Naive thymus-derived CD4-positive, alpha-beta T cell (primary cell): ENCODE measurements at places on chromosomes 2 and 18. TPM values are rescaled to one million over a fixed set of nuclear protein-coding genes. Genes with fewer than 3 reads are reported as not detected.

Gene SPATA3
- not detected for total RNA-seq

Gene RBM44
- 1.0 TPM for total RNA-seq

Gene KCNG2
- total RNA-seq: not detected

Gene ALPG
- not detected in 2 replicates for total RNA-seq

Gene CREG2
- total RNA-seq: 0.28 and 0.56 TPM in 2 replicates

Gene PDIA6
- total RNA-seq: 46.8 TPM

Gene ACYP2
- 12.3 and 14.9 TPM in 2 replicates for total RNA-seq

Gene UGT1A5
- total RNA-seq: not detected

Gene UCN
- 2.5 TPM for total RNA-seq

Gene PIEZO2
- total RNA-seq: not detected in 2 replicates

Gene CPLX4
- not detected in 2 replicates for total RNA-seq

GRCh38 chr2:9424447-9425164, 1.2 kb downstream of the CPSF3 start:
- no peak for DNase-seq

DNA sequence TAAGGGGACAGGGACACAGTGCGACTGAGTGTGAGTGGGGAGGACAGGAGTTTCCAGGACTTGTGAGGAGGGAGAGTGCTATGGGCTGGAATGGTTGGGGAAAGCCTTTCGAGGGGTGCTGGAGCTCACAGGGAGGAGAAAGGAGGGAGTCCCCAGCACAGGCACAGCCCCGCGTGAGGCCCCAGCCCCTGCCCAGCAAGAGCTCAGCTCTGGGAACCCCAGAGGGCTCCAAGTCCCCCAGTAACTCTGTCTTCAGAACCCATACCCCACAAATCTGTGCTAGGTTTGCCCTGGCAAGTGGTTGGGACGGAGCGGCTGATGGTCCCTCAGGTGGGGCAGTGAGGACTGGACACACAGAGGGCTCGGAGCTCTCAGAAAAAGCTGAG, 75.4 kb downstream of the SFXN5 start:
- no peak for DNase-seq

- DNase-seq: no peak
These were observed 221.6 kb downstream of the GPD2 start for GRCh38 chr2:156657809-156658208.

DNA sequence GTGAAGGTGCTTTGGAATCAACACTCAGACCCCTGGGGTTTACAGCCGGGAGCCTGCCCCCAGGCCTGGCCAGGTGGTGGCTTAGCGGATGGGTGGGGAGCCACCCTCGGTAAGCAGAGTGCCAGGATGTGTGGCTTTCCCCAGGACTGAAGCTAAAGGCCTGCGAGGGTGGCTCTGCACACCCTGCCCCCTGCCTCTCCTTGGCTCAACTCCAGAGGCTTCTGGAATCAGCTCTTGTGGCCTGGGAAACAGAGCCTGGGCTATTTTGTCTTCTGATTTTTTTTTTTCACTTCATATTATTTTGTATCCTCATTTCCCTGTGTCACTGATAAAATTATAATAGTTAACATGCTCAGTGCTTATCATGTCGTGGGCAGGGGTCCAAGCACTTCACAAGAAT, 79.8 kb downstream of the RHOB start:
- no peak for DNase-seq

- no peak for DNase-seq
These were observed 1668.7 kb downstream of the SUCLG1 start for GRCh38 chr2:82790206-82791021.

GRCh38 chr2:207895274-207895860, 125.7 kb upstream of the FZD5 start:
- no peak for DNase-seq

DNA sequence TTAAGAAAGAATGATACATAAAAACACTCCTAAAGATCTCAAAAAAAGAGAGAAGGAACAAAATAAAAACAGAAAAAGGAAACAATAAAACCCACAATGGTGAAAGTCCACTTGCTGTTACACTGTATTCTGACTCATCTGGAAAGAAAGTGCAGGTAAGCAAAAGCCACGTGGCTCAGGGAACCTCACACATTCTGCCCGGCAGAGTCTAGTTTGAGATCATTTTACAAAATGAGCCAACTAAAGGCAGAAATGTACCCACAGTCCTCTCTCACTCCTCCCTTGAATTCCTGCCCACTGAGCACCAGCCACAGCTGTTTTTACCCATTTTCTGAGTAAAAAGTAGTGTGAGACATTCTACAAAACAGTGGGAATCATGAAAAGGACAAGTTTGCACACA, 10.0 kb downstream of the KCNH7 start:
- DNase-seq: no peak

- no peak for DNase-seq
These were observed 207.1 kb downstream of the TMX3 start for GRCh38 chr18:68507781-68508180.

GRCh38 chr2:187442378-187442777, 5.7 kb downstream of the CALCRL start:
- DNase-seq: no peak

DNA sequence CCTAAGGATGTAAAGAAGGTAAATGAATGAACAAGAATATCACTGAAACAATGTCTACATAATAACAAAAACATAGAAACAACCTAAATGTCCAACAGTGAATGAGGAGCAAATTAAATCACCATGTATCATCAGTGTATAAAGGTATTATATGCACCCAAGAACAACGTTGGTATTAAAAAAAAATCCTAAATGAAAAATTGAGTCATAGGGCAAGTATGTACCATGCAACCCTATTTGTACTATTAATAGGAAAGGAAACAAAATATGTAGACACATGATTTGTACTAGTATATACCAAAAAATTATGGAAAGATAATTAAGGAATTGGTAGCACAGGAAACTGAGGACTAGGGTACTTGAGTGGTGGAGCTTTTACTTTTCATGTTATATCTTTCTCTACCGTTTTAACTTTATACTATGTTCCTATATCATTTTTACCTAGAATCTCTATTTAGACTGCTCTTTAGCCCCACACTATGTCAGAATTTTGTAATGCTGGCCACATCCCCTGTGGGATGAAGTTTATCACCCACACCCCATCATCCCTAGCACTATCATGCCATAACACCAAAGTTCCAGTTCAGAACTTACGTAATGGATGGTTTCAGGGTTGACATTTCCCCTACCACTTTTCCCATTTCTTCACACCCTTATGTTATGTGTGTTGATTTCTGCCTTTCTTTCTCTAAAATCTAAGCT, 25.6 kb downstream of the IKZF2 start:
- DNase-seq: no peak

DNA sequence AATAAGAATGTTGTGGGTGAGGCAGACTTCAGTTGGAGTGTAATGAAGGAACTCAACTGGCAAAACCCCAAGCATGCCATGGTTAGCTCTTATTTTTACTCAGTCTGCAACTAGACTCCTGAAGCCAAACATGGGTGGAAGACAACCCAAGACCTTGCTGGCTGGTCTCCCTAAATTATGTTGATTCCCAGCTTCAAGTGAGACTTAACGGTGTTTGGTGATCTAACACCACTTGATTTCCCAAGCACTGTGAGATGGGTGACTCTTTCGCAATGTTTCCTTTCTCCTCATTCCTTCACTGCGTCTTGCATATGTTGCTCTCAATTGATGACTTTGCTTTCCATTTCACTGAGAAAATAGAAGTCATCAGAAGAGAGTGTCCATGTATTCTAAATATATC, 693.1 kb downstream of the DCC start:
- no peak for DNase-seq

- DNase-seq: no peak
These were observed 1241.9 kb downstream of the DPP10 start for GRCh38 chr2:115684345-115684744.

GRCh38 chr2:170928036-170928823, 823 bp upstream of the GORASP2 start:
- DNase-seq: no peak
